ENCODE measurements at places on chromosomes 5 and 9.

DNA sequence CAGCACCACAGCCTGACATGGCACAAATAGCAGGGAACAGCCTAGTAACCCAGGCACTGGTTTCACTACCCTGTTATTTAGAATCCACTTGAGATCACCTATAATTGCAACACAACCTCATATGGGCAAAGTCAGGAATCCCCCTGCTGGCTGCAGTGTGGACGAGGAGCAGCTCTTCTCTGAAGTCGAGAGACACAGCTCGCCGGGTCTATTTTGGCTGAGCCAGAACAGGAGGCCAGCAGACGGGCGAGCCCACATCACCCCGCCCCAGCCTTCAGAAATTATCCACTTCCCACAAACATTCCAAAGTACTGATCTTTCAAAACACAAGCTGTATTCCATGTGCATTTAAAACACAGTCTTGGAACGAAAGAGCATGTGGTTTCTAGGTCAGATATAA lies 179.0 kb downstream of the ROR2 start:
- no peak for DNase-seq

- no peak for DNase-seq
These were observed 35.0 kb upstream of the GPR21 start for GRCh38 chr9:122998448-122998847.

- DNase-seq: no peak
These were observed 3.9 kb downstream of the S1PR3 start for GRCh38 chr9:88995200-88995577.

DNA sequence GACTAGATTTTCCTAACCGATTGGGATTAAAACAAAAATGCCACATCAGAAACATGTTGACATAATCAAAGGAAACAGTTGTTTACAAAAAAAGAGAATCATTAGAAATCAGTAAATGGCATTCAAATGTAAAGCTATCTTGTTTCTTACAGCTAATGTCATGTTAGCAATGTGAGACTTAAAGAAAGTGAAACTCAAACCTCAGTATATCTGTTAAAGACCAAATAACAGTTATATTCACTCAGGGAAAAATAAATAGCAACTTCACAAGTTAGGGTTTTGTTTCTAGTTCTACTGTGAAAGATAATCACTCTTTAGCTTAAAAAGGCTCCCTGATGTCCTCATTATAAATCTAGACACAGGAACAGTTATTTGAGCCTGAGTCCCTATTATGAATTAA lies 189.3 kb upstream of the EFNA5 start:
- DNase-seq: no peak

- no peak for DNase-seq
These were observed 154.5 kb downstream of the PAPPA start for GRCh38 chr9:116308076-116308475.

DNA sequence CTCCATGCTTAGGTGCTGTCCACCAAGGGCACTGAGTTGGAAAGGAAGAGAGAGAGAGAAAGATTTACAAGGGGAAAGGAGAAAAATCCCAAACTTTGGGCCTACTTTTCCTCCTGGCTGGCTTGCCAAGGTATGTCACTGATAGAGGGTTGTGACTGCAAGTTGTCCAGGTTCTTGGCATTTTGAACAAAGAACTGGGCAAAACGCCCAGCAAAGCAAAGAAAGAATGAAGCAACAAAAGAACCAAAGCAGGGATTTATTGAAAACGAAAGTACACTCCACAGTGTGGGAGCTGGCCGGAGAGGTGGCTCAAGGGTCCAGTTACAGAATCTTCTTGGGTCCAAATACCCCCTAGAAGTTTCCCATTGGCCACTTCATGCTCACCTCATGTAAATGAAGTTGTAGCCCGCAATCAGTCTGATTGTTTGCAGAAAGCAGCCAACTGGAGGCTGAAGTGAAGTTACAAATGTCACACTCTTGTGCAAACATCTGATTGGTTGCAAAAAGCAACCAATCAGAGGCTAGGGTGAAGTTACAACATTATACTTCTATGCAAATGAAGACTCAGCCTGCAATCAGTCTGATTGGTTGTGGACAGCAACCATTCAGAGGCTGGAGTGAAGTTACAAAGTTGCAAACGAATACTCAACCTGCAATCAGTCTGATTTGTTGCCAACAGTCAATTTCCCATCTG lies 263.5 kb downstream of the YTHDC2 start:
- no peak for DNase-seq

DNA sequence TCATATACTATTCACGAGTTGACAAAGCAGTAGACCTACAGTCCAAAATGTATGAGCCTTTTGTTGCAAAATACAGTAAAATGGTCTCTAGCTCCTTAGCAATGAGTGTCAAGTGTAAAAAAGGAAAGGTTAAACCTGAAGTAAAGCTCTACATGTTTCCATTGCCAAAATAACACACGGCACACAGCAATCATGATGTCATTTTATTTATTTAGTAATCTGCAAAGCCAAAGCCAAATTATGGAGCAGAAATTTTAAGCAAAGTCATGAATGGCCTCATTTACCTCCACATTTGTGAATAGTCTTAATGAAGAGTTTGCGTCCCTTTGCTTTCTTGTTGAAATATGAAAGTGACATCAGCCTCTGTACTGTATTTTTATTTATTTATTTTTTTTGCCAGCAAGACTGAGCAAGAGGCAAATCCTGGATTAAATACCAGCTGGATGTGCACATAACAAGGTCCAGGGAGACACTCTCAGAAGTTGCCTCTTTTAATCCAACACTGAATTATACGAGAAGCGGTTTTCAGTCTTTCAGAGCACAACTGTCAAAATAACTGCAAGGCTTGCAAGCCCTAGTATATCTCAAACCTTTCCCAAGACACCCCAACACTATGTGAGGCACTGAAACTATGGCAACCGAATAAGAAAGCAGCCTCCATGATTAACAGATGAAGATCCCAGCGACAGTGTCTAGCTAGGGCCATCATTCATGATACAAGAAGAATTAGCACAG lies 9.7 kb downstream of the SEMA6A start:
- no peak for DNase-seq

GRCh38 chr5:96331681-96332361 lies 101.2 kb downstream of the PCSK1 start:
- DNase-seq: no peak

- no peak for DNase-seq
These were observed 32.7 kb upstream of the SPARC start for GRCh38 chr5:151719228-151720000.

DNA sequence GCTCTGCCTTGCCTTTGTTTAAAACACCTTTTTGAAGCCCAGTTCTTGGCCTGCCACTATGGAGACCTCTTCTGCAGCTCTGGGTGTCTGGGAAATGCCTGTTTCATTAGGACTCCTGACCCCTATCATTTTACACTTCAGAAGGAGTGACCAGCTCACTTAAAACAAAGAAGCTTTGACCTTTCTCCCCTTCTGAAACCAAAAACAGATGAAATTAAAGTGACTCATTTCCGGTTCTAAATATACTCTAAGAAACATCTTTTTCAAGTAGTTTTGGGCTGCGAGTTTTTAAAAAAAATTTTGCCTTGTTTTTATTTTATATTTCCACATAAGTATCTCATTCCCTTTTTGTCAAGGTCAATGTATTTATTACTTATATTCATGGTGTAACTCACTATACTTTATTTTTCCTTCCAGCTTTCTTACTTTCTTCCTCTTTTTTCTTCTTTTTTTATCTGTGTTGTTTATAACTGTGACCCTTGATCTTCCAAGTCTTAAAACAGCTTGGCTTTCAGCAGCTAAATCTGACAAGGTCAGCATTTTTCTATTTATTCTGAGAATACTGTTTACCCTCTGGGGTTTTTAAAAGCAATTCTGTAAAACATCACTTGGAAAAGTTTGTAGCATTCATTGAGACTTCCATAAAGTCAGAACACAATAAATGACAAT lies 672.9 kb downstream of the NR2F1-AS1 start:
- no peak for DNase-seq

Data from stimulated activated CD8-positive, alpha-beta memory T cell treated with anti-CD3 and anti-CD28 coated beads, Interleukin-4, amount 100 ng/mL, for 24 hours (primary cell).